ENCODE measurements at places on chromosomes 5 and 9. TPM values are rescaled to one million over a fixed set of nuclear protein-coding genes. Genes with fewer than 3 reads are reported as not detected.
A peak's percentile ranks its signal among the peaks of the same experiment; 100 is the strongest.

GRCh38 chr5:39794513-39795210, 369.9 kb upstream of the DAB2 start:
- no peak for DNase-seq

GRCh38 chr9:96217294-96217707, 84.7 kb downstream of the HSD17B3 start:
- no peak for DNase-seq

- no peak for DNase-seq
These were observed 86.0 kb downstream of the KDM4C start for GRCh38 chr9:6843742-6844141.

DNA sequence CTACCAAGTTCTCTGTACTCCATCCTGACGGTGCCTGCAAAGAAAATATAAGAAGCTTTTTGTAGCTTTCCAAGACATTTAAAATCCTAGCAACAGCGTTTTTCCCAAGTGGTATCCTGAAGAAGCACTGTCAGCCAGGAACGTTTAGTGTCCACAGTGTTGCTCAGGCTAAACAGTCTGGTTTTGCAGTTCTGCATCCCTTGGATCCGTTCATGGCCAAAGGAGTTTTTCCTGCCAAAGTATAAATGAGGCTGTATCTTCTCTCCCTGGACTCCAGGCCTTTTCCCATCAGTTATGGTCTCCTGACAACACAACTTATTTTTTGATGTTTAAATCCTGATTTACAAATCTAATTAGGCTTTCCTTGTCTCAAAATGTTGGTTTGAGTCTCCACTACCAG, 925.8 kb downstream of the TLE1 start:
- DNase-seq, result no peak

Gene RALGPS1
- 4.8 TPM for total RNA-seq

GRCh38 chr5:135034236-135034962, 371 bp upstream of the PITX1 start:
- peak; percentile 54 for DNase-seq

Gene SLC36A2
- total RNA-seq, result not detected

DNA sequence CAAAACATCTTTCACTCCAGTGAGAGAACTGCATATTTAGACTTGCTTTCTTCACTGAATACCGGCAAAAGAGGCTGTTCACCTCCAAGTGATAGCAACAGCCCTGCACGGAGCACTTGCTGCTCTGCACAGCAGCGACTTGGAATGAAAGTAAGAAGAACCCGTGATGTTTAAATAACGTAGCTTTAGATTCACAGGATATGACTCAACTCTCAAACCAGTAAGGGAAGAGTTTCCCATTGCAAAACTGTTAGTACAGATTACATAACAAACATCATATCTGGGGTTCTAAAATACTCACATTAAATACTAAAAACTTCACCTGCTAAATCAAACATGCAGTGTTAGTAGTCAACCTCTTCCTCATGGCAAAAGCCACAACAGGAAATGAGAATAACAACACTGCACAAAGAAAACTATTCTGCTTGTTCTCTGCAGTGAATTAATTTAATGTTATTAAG, 203.4 kb downstream of the MCTP1 start:
- DNase-seq, result no peak

DNA sequence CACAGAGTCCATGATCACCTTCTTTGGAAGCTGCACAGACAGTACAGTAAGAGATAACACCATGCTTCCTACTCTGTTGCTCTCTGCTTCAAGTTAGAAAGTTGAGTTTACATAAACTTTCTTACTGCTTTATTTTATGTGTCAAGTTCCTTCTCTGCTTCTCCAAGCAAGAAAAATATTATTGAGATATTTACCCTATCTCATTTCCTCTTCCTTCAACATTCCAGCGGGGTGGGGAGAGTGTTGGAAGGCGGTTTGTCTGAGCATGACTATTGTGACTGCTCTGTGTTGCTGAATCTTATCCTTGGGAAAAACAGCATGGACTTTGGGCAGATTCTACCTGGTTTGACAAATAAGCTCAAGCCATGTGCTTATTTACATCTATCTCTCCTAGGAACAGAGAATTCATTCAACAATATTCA, 66.9 kb upstream of the EPB41L4A start:
- DNase-seq, result no peak

Gene TEK
- not detected for total RNA-seq
